ENCODE measurements at places on chromosomes 6 and 20.
A peak's percentile ranks its signal among the peaks of the same experiment; 100 is the strongest.

DNA sequence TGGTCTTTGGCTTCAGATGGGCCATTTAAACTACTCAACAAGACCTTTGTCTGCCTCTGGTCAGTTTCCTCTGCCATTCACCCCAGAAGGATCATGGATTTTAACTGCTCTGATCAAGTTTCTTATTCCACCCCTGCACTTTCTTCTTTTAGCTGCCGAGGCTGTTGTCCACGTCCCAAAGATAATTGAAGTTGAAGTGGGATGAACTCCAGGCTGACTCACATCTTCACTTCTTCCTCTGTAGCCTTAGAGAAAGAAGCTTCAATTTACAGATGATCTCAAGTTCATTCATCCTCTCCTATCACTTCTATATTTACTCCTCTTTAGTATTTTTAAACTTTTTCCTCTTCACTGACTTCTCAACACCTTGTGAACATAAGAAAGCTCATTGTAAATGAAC, 651.6 kb downstream of the UTRN start:
- no peak for DNase-seq

DNA sequence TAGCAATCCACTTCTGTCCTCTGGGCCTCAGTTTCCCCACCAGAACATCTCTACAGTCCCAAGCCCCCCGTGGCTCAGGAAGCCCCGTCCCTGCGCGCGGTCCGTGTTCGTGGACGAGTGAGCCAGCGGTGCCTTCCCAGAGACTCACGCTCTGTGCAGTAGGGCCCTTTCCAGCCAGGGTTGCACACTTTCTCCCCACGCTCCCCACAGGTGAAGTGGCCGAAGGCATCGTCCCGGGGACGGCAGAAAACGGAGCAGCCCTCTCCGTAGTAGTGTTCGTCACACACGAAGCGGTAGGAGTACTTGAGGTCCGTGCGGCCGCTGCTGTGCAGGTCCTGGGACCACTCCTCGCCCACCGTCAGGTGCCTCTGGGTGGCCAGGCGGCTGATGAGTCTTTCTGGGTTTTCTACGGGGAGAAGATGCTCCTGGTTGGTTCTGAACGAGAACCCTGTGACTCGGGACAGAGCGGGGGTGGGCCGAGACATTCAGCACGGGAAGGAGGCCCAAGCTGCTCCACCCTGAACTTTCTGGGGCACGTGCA, 2.7 kb downstream of the DLL1 start:
- DNase-seq, result no peak

- no peak for DNase-seq
Measured at GRCh38 chr20:61184194-61184593, 67.9 kb upstream of the CDH4 start.

- DNase-seq, result no peak
Measured at GRCh38 chr6:139338795-139339194, 35.7 kb downstream of the CITED2 start.

DNA sequence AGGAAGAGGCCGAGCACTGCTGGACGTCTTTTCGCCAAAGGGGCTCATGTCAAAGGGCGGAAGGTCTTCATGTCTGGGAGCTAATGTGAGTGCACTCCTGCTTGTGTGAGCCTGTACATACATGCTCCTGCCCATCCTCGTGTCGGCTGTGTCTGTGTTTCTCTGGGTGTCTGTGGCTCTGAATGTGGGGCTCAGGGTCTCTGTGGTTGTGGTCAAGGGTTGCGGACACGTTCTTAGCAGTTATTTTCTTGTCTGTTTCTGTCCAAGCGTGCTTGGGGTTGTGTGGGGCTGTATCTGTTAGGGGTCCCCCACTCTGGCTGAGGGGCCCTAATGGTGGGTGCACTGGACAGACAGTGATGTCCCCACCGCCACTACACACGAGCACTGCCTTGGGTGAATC, 2.9 kb downstream of the AVP start:
- no peak for DNase-seq

DNA sequence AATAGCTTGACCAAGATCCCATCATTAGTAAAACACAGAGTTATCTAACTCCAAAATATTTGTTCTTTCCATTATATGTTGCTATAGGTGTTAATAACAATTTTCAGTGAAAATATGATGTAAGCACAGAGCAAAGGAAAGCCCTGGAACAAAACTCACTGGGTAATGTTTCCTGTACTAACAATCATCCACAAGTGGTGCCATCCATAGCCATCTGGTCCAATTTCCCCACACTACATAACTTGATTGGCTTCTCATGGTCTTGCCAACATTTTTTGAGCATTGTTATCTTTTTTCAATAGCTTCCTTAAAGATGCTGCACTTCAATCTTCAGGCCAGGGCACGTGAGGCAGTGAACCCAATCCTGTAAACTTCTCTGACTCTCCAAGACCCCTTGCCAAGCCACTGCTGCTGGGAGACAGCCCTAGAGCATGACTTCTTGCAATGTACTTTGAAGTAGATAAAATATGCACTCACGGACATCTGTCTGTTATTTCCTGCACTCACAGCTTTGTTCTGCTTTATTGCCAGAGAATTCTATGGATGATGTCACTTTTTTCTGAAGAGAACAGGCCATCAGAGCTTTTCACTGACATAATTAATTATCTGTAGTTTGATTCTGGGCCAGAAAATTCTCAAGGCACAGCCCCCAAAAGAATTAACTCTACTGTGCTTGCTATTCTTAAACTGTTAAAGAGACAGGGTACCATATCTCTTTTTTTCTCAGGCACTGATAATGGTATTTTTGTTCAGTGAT, 97.5 kb upstream of the TMEM30A start:
- DNase-seq, result no peak

DNA sequence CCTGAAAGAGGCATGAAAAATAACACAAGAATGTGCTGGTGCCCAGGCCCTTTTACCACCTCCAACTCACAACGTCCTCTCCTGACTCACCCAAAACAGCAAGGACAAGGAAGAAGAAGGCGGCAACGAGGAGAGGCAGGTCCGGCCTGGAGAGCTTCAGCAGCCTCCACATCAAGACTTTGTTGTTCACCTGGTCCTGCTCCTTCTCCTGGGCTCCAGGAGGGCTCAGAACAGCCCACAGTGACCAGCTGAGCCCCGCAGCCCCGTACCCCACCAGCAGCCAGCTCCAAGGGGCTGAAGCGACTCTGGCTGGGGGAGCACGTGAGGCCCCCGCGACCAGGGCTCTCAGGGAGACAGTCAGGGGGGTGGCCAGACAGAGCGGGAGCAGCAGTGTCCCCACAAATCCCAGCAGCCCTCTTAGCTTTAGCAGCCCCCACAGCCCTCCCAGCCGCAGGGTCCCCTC, 857 bp downstream of the TAP2 start:
- no peak for DNase-seq

DNA sequence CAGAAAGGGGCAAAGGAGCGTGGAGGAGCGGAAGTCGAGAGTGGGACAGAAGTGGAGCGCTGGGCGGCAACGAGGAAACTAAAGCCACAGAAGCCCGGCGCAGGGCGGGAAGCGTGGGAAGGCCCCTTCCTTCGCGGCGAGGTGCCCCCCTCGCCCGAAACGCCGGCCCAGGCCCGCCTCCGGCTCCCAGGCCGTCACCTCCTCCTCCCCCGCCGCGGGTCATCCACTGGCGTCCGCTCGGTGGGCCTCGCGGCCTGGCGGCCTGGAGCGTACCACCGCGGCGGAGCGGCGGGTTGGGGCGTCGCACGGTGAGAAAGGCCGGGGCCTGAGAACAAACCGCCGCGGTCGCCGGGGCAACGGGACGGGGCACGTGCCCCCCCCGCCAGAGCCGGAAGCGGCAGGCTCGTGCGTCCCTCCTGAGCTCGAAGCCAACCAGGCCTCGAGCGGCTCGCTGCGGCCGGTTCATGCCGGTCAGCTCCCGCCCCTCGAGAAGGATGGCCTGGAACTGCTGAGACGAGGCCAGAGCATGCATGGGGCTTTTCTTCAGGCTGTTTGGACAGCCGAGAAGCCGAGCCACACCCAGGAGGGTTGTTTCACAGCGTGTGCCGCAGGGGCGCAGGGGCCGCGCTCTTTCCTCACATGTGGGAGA, at the start of gene TCP11:
TCP11 (minus strand) TSS at position 333 of the 649 bp plus-strand sequence. CDS start 469 bp downstream, outside the sequence.
- DNase-seq, result peak; percentile 0

DNA sequence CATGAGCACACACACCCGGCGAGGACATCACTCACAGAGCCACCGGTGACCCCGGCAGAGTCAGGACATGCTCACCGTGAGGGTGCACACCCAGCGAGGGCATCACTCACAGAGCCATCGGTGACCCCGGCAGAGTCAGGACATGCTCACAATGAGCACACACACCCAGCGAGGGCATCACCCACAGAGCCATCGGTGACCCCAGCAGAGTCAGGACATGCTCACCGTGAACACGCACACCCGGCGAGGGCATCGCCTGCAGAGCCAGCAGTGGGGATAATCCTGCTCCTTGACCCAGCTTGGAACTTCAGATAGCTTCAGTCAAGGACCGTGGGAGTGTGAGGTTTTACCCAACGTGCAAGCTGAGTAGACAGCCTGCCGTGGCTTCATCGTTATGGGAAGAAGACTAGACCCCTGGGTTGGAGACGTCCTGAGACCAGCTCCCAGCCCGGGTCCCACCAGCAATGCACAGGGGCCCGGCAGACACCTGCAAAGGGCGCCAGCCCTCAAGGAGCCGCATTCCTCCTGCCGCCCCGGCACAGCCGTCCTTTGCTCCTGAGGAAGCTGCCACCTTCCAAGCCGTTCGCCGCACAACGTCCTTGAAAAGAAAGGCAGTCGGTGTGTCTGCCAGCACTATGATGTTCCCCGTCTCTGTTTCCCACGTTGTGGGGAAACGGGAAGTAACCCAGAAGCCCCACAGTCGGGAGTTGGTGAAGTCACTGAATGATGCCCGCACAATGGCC, 192.3 kb downstream of the DLL1 start:
- no peak for DNase-seq

GRCh38 chr20:15618110-15618509, 955.1 kb downstream of the KIF16B start:
- no peak for DNase-seq

GRCh38 chr6:135555550-135555949, 58.0 kb upstream of the AHI1 start:
- DNase-seq, result no peak

- DNase-seq, result no peak
Measured at GRCh38 chr6:99145738-99146137, 198.0 kb upstream of the FBXL4 start.

GRCh38 chr6:150549674-150550101, 50.0 kb upstream of the PLEKHG1 start:
- DNase-seq, result no peak

GRCh38 chr20:10249048-10249770, 30.6 kb downstream of the SNAP25 start:
- no peak for DNase-seq

DNA sequence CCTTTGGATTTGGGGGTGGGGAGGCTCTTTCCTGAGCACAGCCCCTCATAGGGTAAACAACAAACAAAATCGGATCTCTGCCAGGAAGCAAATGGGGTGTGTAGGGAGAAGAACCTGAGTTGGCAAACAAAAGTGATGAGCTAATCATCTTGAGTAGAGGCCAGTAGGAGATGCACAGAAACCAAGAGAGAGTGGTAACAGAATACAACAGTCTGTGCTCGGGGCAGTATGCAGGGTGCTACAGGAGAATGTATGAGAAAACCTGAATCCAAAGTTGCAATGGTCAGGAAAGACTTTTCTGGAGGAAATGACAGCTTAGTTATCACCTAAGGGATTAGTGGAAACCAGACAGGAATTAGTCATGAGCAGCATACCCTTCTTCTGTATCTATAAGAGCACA, 177.8 kb downstream of the CDKAL1 start:
- no peak for DNase-seq

GRCh38 chr6:160532315-160532714, 131.8 kb downstream of the LPA start:
- DNase-seq, result no peak

- no peak for DNase-seq
Measured at GRCh38 chr6:4935975-4936680, 67.7 kb downstream of the RPP40 start.

- no peak for DNase-seq
Measured at GRCh38 chr6:31663961-31664789, 622 bp downstream of the GPANK1 start.

DNA sequence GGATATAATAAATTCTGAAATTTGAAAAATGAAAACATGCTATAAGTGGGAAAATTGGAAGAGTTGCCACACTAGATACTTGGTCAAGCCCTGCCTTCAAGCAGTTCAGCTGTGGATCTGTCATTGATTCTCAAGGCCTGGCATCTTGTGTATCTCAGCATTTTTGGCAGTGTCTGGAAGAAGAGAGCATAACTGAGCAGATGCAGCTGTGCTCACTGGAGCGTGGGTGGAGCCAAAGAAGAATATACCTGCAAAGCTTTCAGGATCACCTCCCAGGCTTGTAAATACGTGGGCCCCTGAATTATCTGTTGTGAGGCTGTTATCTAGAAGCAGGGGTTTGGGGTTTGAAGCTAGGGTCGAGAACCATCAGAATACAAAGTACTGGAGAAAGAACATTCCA, 31.3 kb upstream of the CHD6 start:
- no peak for DNase-seq

DNA sequence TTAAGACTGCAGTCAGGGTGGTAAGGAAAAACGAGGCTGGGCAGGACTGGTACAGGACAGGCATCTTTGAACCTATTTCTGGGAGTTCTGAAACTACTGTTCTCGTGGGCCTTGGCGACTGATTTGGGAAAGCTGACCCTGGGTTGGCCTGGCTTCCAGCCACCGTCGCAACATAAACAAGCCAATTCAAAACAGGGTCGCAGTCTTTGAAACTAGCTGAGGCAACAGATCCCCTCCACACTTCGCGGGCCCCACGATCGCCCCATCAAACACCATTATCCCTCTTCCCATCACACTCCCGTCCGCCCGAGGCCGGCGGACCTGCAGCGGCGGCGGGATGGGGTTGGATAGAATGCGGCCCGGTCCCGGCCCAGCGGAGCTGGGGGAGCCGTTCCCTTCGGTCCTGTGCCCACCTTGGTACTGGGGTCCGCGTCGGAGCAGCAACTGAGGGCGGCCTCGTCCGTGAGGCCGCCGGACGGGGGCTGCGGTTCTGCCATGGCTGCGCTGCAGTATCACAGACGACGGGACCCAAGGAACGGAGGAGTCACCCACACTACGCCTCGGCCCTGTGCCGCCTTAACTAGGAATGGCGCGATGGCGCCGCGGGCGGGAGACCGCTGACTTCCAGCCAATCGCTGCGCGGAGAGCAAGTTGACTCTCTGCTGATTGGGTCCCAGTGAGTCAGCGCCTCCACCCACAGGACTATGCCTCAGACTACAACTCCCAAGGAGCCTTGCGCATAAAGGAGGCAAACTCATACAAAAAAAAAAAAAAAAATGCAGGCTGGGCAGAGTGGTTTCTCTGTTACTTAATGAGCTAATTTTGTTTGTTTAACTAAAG, at the start of gene GLO1:
GLO1 (minus strand) TSS at position 588 of the 840 bp plus-strand sequence; CDS start at position 497, 91 bp downstream.
- DNase-seq, result peak; percentile 89

GRCh38 chr6:84867521-84867920, 103.1 kb upstream of the TBX18 start:
- DNase-seq, result no peak

GRCh38 chr6:135188718-135189117, 7.6 kb downstream of the MYB start:
- no peak for DNase-seq

- DNase-seq, result no peak
Measured at GRCh38 chr20:3364323-3365013, 43.0 kb downstream of the DNAAF9 start.

- DNase-seq, result no peak
Measured at GRCh38 chr20:25250508-25250907, 2.6 kb downstream of the PYGB start.

- DNase-seq, result no peak
Measured at GRCh38 chr6:89818977-89819335, 638 bp downstream of the MDN1 start.
